Right hindlimb (tissue), 1 donor: ENCODE measurements at places on chromosomes 3 and 15.

DNA sequence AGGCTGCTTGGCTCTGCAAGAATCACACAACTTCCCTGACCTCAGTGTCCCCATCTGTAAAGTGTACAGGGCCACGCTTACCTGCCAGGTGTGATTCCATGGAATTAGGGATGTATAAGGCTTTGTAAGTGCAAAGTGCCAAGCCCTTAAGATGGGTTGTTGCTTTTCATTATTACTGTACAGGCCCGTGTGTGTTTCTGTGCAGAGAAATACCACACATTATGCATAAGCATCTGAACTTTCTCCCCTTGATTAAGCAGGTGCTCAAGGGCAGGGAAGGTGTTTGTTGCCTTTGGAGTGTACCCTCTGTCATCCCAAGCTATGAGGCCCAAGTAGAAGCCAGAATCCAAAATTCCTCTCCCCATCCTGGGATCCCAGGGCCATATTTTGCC lies 13.6 kb upstream of the HRH1 start:
- no peak for DNase-seq

DNA sequence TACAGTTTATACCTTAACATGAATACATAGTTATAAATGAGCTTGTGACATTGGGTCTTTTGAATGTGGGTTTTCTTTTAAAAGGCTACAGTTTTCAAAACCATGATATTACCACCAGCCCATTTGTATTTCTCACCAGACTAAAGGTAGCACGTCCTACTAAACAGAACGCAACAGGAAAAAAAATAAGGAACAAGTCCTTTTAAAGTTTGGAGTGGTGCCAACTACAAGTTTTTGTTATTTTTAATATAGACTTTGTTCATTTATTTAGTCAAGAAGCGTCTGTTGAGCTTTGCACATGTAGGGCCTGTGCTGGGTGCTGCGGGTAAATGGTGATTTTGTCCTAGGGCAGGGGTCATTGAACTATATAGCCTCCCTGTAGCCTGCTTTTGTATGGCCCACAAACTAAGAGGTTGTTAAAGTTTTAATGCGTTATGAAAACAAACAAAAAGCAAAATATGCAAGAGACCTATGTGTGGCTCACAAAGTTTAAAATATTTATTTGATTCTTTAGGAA lies 164.4 kb downstream of the GHSR start:
- DNase-seq: no peak

DNA sequence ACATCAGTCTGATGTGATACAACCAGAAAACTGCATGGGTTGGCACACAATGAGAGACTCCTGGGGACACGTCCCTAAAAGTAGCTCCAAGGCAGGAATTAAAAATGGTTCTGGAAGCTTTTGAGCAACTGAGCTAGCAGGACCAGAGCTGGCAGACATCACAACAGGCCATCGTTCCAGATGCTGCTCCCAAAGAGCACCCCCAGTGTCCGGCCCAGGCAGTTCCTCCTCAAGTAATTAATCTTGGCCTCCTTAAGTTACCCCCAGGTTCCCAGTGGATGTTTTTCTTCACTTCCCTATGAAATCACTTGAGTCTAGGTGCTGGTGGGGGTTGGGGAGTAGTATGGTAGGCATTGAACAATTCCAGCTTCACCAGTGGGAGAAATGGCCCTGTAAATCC lies 711.6 kb downstream of the MECOM start:
- no peak for DNase-seq

- no peak for DNase-seq
These were observed 111.2 kb upstream of the CFAP20DC start for GRCh38 chr3:59161048-59161447.

- no peak for DNase-seq
These were observed 38.5 kb downstream of the IDH2 start for GRCh38 chr15:90063770-90064247.

GRCh38 chr3:8657804-8658305 lies 13.3 kb upstream of the SSUH2 start:
- DNase-seq: no peak
